ENCODE measurements at places on chromosomes 6 and 20. TPM values are rescaled to one million over a fixed set of nuclear protein-coding genes. Genes with fewer than 3 reads are reported as not detected.

- no peak for DNase-seq
Measured at GRCh38 chr6:7591770-7592169, 1.8 kb downstream of the SNRNP48 start.

GRCh38 chr20:57964011-57964862 lies 254.4 kb upstream of the PMEPA1 start:
- DNase-seq = no peak

- no peak for DNase-seq
Measured at GRCh38 chr6:170044836-170045562, 245.9 kb downstream of the DLL1 start.

DNA sequence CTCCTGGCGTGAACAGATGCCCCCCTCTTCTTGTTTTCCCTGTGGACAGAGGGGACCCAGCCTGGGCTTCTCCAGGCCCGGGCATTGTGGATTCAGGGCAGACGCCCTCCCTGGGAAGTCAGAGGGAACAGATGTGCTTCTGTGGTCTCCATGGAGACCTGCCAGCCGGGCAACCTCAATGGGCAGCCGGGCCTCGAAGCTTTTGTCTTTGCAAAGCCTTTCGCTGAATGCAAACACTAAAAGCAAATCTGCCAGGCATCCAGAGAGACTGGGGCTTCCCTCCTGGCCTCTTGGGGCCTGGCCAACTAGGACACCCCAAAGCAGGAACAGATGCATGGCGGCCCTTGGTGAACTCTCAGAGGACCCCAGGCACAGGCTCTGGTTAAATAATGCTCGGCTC lies 370.0 kb upstream of the SULF2 start:
- no peak for DNase-seq

- no peak for DNase-seq
Measured at GRCh38 chr20:34065260-34065659, 46.8 kb downstream of the EIF2S2 start.

DNA sequence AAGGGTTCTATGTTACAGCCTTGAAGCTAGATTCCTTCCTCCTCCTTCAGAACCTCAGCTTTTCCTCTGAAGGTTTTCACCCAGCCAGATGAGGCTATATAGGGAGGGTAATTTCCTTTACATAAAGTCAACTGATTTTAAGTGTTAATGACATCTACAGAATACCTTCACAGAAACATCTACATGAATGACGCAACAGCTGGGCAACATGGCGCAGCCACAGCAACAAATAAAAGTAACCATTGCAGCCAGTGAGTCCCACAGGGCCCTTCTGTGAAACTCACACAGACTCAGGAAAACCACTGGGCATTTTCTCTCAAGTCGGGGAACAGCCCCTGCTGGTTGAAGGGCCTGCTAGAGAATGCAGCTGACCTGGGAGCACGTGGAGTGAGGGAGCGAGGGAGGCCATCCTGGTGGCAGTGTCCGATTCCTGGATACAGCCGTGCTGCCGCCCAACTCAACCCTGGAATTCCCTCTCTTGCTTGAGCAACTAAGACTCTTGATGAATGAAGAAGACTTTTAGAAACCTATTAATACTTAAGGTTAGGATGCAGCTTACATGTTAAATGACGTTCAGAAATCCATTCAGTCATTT lies 176.4 kb downstream of the PACRG start:
- no peak for DNase-seq

GRCh38 chr20:45344168-45344860 lies 3.9 kb downstream of the SDC4 start:
- no peak for DNase-seq

DNA sequence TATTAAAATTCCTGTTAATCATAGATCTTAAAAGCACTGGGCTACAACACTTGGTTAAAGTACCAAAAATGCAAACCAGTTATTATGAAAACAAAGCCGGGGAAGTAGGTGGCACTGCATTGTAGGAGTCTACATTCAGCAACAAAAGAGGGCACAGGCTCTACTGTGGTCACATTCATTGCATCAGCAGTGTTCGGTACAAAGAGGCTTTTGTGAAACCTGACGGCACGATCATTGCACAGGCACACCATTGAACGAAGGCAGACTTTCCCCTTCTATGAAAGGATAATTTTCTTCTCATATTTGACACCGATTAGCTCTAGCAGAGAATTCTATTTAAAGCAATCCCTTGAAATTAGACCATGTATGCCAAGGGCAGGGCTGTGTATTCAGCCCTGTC lies 44.6 kb upstream of the AGPAT4 start:
- DNase-seq = no peak

GRCh38 chr20:40749985-40750506 lies 61.0 kb upstream of the MAFB start:
- no peak for DNase-seq

GRCh38 chr20:53547664-53548239 lies 45.9 kb downstream of the ZNF217 start:
- peak; percentile 69 for DNase-seq

GRCh38 chr20:9348747-9349146 lies 165.6 kb upstream of the LAMP5 start:
- DNase-seq = no peak

DNA sequence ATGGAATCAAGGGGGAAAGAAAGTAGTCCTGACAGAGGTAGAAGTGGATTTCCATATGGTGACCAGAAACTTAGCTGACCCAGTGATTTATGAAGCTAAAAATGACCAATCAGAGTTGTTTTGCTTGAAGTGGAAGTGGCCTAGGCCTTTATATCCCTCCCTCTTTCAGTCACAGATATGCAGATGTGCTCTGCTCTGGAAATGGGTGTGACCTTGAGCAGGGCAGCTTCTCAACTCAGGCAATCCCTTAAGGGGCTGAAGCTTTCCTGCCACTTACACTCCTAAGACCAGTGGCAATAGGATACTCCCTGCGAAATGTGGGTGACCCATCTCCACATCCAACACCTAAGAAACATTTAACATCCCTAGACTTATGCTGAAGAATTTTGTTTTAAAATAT lies 256.6 kb downstream of the EYS start:
- no peak for DNase-seq

- no peak for DNase-seq
Measured at GRCh38 chr6:145155873-145156782, 579.2 kb downstream of the EPM2A start.

- no peak for DNase-seq
Measured at GRCh38 chr6:42104095-42104803, 38.2 kb downstream of the C6orf132 start.

DNA sequence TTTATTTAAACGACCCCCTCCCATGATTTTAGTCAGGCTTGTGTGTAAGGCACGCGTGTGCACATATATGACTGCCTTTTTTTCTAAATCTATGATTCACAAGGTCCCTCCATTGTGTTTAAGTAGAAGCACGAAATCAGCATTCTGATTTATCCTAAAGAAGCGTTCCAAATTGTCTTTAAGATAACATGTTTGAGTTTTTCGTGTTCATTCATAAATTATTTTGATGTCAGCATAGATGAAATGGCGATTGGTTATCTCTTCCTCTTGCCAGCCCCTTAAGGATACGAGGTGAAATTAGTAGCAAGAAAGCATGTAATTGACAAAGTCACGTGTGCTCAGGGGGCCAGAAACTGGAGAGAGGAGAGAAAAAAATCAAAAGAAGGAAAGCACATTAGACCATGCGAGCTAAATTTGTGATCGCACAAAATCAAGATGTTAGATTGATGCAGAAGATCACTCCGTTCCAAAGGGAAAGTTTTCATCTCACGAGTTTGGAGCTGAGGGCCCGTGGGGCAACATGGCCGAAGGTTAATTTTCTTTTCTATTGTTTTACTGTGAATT lies at the start of gene LIN28B:
LIN28B (plus strand) TSS at position 377 of the 564 bp plus-strand sequence; CDS start at position 521, 144 bp downstream.
- no peak for DNase-seq

- no peak for DNase-seq
Measured at GRCh38 chr6:36769676-36770499, 69.4 kb downstream of the CPNE5 start.

DNA sequence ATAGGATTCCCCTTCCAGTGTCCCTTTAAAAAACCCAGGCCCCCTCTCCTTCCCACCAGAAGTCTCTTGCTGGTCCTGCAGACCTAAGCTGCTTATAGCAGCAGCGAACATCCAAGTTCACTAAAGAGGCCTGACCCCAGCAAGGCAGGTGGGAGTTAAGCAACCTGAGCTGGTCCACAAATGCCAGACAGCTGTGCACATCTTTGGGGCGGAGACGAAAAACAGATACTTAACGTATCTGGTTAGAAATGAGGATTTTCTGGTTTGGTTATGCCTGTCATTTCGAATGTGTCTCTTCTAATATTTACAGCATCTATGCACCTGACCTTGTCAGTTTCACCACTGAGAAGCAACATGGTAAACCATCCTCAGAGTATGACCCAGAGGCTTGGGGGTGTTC lies 87.8 kb downstream of the SLC2A10 start:
- no peak for DNase-seq

- DNase-seq = no peak
Measured at GRCh38 chr6:40473026-40473425, 114.1 kb downstream of the LRFN2 start.

DNA sequence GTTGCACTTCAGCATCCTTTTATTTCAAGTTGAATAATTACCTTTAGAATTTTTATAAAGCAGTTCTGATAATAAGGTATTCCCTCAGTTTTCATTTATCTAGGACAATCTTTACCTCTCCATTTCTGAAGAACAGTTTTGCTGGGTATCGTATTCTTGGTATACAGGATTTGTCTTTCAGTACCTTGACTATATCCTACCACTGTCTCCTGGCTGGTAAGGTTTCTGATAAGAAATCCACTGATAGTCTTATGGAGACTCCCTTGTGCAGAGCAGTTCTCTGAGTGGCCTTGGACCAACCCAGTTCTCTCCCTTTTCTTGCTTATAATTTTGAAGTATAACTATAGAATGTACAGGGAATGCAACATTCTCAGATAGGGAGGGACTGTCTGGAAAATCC lies 51.3 kb upstream of the SAMD3 start:
- no peak for DNase-seq

DNA sequence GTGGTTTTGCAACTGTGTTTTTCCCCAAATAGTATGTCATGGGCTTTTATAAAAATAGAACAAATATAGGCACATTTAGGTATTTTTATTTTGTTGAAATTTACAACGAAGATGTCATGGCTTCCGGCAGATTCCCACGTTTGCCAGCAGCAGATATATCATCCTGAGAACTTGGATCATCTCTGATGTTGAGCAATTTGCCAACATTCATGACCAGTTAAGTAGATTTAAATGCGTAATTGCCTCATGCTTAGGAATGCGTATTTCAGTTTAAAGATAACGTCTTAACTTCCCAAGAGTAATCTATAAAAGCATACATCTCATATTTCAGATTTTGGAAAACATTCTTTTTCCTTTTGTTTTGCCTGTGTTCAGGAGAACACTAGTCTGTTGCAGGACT lies 457.8 kb downstream of the QKI start:
- DNase-seq = peak; percentile 7

- no peak for DNase-seq
Measured at GRCh38 chr6:142900227-142900971, 44.6 kb downstream of the HIVEP2 start.

The UBE2C gene
- total RNA-seq = 15.6 TPM

The RBBP9 gene
- 21.9 TPM for total RNA-seq

The GLP1R gene
- 0.58 TPM for total RNA-seq

The NNAT gene
- total RNA-seq = 31.4 TPM

The KCNK16 gene
- not detected for total RNA-seq

The LRFN2 gene
- 0.11 TPM for total RNA-seq

The PGBD1 gene
- 8.7 TPM for total RNA-seq

The MSH5 gene
- total RNA-seq = 14.8 TPM

The KDM1B gene
- total RNA-seq = 23.1 TPM

The FNDC11 gene
- total RNA-seq = 0.63 TPM

The KCNG1 gene
- total RNA-seq = 5.6 TPM

All from urinary bladder (tissue), 4 donors.